Renal cortical epithelial cell (primary cell): ENCODE measurements at places on chromosomes 7 and 10.

DNA sequence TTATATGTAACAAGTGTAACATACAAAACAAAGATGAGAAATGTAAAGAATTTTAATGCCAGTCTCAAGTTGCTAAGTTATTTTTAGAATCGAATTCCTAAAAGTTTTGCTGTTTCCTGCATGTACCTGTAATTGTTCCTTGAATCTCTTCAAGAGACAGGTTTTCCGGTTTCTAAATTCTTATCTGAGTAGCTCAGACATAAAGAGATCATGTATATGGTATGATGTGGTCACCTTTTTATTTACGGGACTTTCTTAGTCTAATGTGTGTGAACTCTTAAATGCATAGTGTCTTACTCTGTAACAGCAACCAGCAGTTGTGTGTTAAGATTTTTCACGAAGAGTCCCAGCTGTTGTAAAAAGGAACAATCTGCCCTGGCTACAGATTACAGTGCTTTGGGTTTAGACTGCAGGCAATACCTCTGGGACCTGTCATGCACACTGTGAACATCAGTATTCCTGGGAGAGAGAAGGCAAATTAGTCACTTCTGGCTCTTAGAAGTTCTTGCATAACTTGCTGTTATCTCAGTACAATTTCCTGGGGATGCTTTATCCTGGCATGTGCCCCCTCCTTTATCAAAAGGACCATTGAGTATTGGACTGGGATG is 263.4 kb downstream of the BICC1 start:
- DNase-seq: peak; percentile 81

GRCh38 chr7:98314469-98314868 is 33.0 kb downstream of the BRI3 start:
- no peak for DNase-seq

- no peak for DNase-seq
Observed at GRCh38 chr10:2469802-2470201, 597.5 kb upstream of the PFKP start.

- no peak for DNase-seq
Observed at GRCh38 chr10:34629084-34629483, 186.0 kb downstream of the PARD3 start.
